ENCODE measurements at places on chromosomes 7 and 10.

- no peak for DNase-seq
These were observed 1.5 kb upstream of the KCTD7 start for GRCh38 chr7:66627151-66627681.

DNA sequence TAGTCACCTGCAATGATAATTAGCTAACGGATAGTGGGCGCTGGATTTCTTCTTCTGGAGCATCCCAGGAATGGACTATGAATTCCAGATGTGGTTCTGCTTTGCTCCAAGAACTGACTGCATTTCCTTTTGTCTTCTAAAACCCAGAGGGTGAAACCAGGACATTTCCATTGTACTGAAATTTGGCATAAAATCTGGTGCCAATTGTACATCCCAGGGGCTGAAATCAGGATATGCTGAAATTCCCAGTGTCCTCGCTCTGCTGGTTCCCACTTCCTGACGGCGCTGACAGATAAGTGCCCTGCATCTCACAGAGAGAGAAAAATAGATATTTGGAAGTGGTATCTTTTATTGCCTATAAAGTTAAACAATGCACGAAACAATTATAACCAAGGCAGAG is 31.9 kb downstream of the RBM20 start:
- no peak for DNase-seq

GRCh38 chr10:77782328-77783061 is 144.1 kb downstream of the DLG5 start:
- no peak for DNase-seq

GRCh38 chr10:79985481-79986072 is 36.7 kb upstream of the SFTPD start:
- no peak for DNase-seq

GRCh38 chr7:1236831-1237701 is 4.4 kb downstream of the UNCX start:
- DNase-seq: no peak

DNA sequence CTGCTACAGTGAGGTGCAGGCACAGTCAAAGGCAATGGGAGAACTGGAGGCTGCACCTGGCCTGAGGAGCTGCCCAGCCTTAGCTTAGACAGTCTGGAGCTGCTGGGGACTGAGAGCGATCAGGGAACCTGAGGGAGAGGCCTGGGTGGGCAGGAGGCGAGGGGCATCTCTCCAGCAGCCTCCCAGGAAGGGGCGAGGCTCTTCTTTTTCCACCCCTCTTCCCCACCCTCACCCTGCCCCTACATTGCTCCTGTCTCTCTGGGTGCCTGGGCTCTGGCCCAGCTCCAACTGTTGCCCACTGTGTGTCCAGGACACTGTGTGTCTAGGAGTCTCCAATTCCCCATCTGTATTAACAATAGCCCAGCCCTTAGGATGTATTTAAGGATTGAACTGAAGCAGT is 36.9 kb downstream of the TBATA start:
- no peak for DNase-seq

DNA sequence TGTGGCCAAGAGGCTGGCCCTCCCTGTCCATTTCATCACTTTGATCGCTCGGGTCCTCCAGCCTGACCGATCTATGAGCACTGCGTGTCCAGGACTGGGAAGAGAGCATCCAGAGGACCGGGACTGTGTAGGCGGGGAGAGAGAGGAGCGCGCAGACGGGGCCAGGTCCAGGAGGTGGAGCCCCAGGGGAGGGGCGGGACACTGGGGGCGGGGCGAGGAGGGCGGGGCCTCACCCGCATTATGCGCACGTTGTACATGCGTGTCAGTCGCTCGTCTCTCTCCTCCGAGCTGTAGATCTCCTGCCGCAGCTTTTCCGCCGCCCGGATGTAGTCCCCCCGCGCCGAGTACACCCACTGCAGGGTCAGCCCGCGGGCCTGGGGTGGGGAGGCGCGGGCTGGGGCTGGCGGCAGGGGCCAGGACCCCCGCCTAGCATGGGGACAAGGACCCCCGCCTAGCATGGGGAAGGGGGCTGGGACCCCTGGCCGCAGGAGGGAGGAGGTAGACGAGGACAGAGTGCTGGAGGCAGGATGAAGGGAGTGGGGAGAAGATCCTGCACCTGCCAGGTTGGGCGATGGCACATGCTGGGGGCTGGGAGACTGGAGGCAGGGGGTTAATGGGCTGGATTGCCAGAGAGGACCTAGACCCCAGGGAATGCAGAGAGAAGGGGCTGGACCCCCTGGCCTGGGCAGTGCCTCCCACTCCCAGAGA is 14.3 kb downstream of the MOSPD3 start:
- DNase-seq: peak; percentile 64

DNA sequence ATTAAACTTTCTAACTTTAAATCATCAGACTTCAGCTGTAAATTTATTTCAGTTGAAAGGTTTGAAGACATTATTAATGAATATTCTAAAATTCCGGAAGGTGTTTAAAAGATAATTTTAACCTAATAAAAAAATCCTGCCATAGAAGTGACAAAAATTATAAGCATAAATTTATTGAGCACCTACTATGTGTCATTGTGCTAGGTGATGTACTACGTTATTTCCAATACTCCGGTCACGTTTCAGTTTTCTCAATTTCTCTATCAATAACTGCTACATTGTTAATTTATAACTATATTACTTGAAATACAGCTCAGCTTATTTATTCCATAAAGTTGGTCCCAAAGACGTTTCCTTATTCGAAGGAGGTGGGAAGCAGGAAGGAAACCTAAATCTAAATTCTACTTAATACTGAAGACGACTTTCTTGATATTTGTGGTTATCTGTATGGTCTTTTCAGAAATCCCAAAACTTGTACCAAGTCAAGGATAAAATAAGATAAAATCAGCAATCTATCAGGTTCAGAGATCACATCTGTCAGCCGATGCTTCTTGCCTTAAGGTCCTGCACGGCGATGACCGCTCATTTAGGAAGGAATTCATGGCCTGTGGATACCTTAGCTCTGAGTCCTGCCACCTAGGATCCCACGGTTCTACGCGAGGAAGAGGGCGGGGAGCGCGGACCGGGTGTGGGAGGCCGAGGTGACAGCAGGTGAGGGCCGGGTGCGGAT is 1.2 kb upstream of the ZEB1 start:
- DNase-seq: peak; percentile 22

DNA sequence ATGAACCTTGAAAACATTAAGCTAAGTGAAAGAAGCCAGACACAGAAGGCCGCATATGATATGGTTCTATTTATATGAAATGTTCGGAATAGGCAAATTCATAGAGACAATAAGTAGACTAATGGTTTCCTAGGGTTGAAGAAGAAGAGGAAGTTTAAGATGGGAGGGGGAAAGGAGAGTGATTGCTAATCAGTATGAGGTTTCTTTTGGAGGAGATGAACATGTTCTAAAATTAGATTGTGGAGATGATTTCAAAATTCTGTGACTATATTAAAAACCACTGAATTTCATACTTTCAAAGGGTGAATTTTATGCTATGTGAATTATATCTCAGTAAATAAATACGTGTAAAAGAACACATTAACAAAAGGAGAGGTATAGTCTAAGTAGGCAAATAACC is 176.4 kb upstream of the HPS1 start:
- DNase-seq: no peak

DNA sequence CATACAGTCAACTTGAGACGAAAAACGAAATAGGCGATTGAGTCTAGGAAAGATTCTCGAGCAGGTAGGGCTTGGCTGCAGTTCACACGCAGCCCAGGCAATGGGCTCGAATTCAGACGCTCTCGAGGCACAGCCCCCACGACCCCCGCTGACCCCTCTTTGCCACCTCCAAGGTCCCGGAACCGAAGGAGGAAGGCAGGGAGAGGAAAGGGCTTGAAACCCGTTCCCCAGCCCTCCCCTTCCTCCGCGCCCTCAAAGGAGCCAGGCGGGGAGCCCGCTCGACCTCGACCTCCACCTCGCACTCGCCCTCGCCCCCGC is 441 bp downstream of the CCDC186 start:
- DNase-seq: no peak

DNA sequence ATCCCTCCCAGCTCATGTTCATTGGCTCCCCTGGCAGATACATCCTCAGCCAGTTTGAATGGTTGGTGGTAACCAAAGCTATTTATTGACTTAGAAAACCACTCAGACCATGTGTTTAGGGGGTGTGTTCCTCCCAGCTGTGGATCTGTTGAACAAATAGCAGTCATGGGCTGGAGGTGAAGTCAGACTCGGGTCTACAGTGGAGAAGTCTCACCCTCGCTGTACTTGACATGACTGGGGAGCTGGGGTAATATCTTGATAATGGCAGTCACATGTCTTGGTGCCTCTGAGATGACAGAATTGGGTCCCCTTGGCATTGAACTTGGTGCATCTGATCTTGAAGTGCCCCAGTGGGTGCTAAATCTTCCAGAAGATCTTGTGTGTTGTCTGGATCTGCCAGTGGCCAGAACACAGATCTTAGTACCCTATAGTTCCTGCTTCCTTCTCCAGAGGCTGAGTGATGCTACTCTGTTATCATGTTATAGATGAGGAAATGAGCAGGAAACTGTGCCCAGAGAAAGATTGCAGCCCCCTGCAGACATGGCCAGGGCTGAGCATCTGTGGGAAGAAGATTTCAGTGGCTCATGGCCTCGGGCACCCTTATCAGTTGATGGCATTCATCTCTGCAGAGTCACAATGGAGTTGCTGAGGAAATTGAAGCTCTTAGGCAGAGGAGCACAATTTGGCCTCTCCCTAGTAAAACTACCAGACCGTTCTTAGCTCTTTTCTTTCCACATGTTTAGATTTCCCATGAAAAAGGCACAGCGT is 50.4 kb downstream of the ADRA2A start:
- DNase-seq: no peak

All from NCI-H526 (cell line).